ENCODE measurements at places on chromosomes 11 and 22. TPM values are rescaled to one million over a fixed set of nuclear protein-coding genes. Genes with fewer than 3 reads are reported as not detected.
A peak's percentile ranks its signal among the peaks of the same experiment; 100 is the strongest.

Gene COA4
- polyA plus RNA-seq: 81.9 TPM

Gene PNPLA5
- polyA plus RNA-seq: not detected

Gene FOXR1
- polyA plus RNA-seq: not detected

Gene HPX
- 2.2 TPM for polyA plus RNA-seq

Gene PIK3IP1
- polyA plus RNA-seq: 6.5 TPM

Gene CACNA1I
- polyA plus RNA-seq: 1.1 TPM

Gene TMPRSS6
- polyA plus RNA-seq: not detected

Gene OR4A16
- not detected for polyA plus RNA-seq

GRCh38 chr11:123460012-123460700 lies 30.1 kb downstream of the GRAMD1B start:
- DNase-seq: no peak

GRCh38 chr11:115626414-115626813 lies 122.2 kb upstream of the CADM1 start:
- no peak for DNase-seq

DNA sequence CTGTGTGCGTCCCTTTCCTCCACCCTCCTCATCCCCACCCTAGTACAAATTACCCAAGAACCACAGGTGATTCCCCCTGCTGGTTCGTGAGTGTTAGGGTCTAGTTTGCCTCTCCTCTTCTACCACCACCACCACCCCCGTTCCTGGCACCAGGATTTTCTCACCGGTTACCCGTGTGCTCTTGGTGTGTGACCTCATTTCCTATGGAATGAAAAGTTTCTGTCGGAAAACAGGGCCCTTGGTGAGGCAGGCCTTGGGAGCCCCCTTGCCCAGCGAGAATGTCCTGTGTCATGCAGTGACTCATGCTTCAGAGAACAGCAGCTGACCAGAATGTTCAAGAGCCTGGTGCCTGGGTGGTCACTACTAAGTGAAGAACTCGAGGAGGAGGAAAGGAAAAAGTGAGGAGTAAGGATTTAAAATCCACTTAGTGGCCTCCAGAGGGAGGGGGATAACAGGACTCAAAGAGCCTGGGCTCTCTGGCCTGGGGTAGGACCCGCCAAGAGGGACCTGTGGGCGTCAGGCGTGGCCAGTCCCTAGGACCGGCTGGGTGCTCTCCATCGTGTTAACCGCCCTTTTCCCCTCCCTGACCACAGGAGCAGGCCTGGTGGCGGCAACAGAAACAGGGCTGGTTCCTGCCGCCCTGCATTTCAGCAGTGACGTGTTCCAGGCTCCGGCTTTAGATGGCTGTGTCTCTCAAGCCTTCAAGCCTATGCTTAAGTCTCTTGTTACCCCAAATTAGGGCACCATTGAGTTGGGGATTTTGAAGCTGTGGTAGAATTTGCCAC lies 30.2 kb downstream of the C22orf31 start:
- DNase-seq: peak; percentile 61

DNA sequence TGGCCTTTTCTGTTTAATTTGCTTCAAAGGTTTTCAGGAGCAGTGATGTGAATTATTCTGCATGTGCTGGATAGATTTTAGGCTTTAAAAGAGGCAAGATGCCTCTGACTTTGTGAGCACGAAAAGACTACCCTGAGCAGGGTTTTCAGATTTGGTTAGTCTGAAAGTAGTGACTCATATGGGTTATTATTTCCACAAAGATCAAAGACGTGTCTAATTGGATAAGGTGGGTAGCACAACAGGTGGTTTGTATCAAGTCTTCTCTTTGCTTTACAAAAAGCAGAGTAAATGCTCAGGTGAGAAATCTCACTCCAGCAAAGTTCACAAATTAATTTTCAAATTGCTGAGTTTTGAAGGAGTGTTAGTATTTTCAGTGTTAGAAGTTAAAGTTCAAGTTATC lies 37.6 kb upstream of the DBX1 start:
- DNase-seq: no peak

DNA sequence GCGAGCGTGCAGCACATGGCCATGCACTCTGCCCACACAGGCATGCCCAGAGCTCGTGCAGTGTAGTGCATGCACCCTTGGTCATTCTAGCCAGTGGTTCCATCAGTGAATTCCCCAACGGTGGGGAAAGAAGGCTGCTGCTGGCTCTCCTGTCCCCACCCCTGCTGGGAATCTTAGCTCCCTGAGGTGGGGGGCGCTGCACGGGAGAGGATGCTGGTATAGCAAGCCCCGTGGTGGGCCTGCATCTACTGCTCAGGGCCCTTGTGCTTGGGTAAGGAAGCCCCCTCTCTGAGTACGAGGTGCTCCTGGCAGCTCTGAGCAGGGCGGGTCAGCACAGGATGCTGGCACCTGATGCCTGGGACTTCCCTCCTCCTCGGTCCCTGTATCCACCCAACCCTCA lies 18.5 kb upstream of the BAIAP2L2 start:
- no peak for DNase-seq

GRCh38 chr11:111499483-111499882 lies 12.7 kb downstream of the BTG4 start:
- no peak for DNase-seq

DNA sequence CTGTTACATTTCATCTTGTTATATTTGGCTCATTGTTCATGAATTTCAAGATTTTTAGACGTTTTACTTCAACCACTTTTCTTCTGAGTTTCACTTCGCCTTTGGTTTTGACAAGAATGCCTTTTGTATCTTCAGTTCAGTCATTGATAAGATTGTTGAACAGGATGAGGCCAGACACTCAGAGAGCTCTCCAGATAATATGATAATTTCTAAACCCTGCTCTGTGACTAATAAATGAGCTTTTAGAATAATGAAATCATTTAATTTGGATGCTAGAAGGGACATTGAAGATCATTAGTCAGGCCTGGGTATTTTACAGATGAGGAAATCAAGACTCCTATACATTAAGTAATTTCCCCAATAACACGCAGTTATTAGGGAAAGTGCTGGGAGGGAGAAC lies 37.2 kb upstream of the GRAMD1B start:
- no peak for DNase-seq

- DNase-seq: no peak
Observed at GRCh38 chr11:133180201-133180600, 352.1 kb downstream of the OPCML start.

DNA sequence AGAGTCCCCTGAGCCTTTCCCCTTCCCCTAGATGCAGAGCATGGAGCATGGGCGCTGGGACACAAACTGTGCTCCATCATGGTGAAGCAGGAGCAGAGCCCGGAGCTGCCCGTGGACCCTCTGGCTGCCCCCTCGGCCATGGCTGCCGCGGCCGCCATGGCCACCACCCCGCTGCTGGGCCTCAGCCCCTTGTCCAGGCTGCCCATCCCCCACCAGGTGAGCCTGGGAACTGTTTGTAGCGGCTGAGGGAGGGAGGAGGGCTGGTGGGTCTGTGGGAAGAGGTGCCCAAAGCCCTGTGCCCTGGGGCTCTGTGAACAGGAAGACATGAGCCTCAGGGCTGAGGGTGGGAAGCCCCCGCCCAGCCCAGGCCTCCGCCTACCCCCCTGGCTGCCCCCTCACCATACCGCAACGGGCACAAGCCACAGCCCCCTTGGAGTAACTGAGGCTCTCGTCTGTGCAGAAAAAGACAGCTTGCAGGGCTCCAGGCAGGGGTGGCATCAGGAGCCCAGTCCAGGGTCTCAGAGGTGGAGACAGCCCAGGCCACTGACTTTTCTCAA lies 30.4 kb downstream of the CREB3L1 start:
- DNase-seq: no peak

DNA sequence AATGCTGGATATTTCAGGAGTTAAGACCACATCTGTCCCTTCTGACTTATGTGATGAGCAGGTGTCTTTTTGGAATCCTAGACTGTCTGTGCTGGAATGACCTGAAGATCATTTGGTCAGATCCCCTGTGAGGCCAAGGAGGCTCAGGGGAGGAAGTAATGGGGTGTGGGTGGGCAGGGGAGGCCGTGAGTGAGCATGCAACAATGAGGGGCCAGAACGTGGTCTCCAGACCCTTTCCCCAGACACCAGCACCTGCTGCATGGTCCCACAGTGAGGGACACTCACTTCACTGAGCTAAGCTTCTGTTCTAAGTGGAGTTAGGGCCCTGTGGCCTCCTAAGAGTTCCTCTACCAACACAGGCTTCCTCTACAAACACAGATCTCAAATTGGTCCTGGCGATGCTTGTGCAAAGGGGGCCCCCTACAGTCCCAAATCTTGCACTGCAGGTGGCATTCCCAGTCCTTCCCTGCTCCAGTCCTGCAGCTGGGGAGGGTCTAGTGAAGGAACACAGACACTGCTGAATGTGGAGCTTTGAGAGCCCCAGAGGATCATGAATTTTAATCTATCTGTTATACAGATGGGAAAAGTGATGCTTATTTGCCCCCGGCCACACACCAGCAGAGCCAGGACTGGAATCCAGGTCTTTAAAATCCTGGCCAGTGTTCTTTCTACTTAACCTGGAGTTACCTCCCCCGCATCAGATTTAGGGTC lies 7.4 kb downstream of the USP2 start:
- DNase-seq: peak; percentile 77

DNA sequence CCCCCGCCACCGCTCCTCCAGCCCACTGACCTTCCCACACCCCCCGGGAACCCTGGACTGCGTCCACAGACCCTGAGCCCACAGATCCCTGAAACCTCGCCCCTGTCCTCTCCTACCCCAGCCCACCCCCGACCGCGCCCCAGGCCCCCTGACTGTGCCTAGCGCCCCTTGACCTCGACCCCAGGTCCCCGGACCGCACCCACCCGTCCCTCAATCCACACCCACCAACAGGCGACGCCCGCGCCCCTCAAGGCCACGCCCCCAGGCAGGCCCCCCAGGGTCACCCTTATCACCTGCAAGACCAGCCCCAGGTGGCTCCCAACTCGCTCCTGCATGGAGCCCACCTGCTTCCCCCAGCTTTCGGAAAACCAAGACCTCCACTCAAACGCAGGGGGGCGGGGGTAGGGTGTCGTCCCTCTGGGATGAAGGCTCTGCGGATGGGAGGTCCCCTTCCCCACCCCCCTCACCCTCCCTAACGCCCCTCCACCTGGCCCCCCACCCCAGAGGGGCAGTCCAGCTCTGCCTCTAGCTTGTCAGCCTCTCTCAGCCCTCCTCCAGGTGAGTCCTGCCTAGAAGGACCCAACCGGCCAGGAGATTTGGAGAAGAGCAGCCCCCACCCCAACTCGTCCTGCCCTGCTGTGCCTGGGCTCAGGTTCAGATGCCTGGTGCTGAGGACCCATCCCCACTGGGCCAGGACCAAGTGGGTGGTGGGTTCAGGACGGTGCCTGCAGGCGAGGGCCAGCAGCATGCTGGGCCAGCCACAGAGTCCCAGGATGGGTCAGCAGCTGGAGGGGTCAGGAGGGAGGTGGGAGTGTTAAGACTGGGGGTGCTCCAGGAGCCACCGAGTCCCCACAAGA lies 3.1 kb upstream of the IL17REL start:
- no peak for DNase-seq

DNA sequence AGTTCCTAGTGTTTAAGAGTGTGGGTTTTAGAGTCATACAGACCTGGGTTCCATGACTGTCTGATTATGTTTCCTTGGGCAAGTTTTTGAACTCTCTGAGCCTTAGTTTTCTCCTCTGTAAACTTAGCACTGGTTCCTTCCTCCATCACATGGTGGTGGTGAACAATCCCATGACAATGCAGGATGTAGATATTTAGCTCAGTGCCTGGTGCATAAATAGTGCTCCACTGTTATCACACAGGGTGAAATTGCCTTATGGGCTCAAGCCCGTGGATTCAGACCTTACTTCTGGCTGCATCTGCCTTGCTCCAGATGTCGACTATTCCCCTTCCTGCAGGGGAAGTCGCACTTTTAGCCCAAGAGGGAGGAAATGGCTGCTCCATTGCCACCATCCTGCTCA lies 62.7 kb downstream of the LDLRAD3 start:
- DNase-seq: no peak

Measured in hindlimb muscle (tissue), 1 donor.